CD4-positive, alpha-beta T cell (primary cell): ENCODE measurements at places on chromosomes 1 and 21.

- no peak for DNase-seq
Measured at GRCh38 chr1:112866151-112866550, 89.8 kb downstream of the SLC16A1 start.

DNA sequence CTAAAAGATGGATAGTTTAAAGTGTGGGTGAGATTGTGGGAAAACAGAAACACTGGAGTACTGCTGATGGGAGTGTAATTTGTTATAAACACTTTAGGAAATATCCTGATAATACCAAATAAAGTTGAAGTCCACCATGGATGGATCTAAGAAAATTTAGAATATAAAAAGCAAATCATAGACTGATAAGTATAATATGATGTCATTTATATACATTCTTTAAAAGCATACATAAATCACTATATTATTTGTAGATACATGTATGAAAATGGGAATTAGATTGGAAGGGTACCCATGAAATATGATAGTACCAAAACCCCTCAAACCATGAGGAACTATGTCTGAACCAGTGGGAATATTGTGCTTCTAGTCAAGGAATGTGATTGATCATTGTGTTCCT, 7.9 kb downstream of the ZMPSTE24 start:
- no peak for DNase-seq

- DNase-seq = no peak
Measured at GRCh38 chr1:20318971-20319370, 28.3 kb downstream of the VWA5B1 start.

DNA sequence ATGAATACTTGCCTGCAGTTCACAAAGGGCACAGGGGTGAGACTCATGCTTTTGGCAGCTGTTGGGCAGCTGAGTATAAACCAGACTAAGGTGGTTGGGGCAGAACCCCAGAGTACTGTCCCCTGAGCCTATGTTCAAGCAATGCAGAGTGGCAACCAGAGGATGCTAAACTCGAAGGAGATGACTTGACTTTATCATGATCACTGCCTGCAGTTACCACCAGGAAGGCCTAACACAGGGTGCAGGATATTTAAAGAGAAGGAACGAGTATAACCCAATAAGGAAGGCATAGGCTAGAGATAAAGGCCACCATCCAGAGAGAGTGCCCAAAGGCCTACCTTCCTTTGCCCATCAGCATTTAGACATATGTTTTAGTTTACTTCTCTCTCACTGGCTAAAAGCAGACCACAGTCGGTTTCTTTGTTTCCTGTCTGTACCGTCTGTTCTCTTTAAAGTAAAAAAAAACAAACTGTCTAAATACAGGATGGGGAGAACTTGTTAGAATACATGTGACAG, 83.3 kb downstream of the MPZL1 start:
- DNase-seq = no peak

GRCh38 chr1:160239582-160240299, 22.6 kb downstream of the DCAF8 start:
- no peak for DNase-seq

GRCh38 chr1:168550971-168551370, 7.2 kb upstream of the XCL2 start:
- no peak for DNase-seq

DNA sequence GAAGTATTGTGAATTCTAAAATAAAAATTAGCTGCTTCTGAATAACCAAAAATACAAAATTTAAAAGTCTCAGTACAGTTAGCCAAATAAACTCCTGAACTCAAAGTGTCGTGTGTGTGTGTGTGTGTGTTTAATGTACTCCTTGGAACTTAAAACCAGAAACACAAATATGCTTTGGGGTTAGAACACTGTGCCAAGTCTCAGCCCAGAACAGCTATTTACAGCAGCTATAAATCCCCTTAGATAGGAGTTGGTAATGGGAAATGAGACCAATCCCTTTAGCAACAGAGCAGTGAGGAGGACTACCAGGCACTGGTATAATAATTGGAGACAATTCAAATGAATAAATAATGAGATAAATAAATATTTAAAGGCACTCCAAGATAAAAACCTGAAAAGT, 83.1 kb downstream of the PATJ start:
- DNase-seq = no peak

DNA sequence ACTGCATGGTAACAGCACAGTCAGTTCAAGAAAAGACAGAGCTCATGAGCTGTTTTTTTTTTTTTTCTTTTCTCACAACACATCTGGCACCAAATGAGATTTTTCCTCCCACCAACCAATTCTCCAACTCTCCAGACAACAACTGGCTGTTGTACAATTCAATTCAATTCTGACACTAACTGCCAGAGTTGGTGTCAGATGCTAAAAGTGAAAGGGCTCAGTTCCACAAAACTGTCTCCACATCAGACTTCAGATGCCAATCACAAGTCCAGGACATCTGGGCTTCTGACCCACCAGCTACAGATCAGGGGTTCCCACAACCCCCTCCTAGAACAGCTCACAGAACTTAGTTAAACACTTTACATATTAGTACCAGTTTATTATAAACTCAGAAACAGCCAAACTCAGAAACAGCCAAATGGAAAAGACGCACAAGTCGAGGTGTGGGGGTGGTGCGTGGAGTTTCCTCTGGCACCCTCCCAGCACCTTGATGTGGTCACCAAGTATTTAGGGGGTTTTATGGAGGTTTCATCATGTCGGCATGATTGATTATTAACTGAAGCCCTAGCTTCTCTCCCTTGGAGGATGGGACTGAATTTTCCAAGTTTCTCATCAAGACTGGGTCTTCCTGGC, 39.2 kb upstream of the LRRC8D start:
- peak; percentile 32 for DNase-seq

- DNase-seq = no peak
Measured at GRCh38 chr1:156841295-156841855, 17.5 kb downstream of the INSRR start.

- no peak for DNase-seq
Measured at GRCh38 chr21:36608897-36609225, 90.1 kb upstream of the SIM2 start.

DNA sequence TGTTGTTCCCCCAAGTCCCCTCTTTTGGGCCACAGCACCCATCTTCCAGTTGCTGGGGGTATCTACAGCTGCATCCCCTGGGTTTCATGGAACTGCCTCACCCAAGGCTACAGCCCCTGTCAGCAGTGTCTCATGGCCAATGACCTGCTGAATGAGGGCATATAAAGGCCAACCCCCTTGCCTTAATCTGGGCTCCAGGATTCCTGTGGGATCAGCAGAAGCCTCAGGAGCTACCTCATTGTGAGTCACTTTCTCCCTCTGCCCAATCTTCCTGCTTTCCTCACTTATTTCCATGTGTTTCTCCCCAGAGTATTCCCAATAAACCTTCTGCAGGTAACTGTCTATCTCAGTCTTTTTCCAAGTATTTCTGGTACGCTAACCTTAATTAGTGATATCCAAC, 37.3 kb upstream of the SYT14 start:
- DNase-seq = no peak

DNA sequence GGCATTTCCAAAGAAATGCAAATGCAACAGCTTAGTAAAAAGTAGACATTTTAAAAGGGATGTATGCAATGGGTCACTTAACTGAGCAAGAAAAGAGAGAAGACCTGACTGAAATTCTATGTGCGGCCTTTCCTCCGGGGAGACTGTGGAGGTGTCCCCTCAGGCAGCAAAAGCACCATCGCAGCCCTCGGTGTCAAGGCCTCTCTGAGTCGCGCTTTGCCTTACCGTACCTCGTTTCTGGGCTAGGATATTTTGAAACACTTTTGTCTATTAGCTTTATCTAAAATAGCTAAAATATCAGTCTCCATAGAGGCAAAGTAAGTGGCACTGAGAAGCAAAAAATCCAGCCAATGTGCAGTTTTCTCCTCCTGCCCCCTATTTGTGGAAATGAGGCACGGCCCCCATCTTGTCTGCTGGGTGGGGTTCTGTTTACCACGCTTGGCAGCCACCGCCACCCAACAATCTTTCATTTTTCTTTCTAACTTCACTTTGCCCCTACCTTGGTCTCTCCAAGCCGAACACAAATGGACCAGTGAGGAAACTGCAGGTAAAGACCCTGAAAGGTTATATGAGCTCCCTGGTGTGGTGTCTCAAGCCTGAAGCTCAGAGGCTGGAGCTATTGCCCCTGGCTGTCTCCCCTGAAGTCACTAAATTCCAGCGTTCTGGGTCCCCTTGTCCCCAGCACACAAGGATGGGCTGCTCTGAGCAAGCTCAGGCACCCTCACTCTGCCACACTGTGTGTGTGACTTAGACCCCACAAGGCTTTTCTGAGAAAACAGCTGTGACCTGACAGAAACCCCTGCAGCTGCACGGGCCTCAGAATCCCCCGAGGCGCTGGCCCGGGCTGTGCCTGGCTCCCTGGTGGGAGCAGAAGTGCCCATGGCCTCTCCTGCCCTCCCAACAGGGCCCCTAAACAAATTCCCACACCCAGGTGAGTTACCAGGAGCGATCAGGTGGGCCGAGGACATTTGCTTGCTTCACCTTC, 1.6 kb downstream of the CD247 start:
- DNase-seq = peak; percentile 57

- no peak for DNase-seq
Measured at GRCh38 chr1:40315795-40316594, 1.1 kb downstream of the COL9A2 start.

- DNase-seq = no peak
Measured at GRCh38 chr1:234915924-234916675, 212.5 kb downstream of the TOMM20 start.

DNA sequence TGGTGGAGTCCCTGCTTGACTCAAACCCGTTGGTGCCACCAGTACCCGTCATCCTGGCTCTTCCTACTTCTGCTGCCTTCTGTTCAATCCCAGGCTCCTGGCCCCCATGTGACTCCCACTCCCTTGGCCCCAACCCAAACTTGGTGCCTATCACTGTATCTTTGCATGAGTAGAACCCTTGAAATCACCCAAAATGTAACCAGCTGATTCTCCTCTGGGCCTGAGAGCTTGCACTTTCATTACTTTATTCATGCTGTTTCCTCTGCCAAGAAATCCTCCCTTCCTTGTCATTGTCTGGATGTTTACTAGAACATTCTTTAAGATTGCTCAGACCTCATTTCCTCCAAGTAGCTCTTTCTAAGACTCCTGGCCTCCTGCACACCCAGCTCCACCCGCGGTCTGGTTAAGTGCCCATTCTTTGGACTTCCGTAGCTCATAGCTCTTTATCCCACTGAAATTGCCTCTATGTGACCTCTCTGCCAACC, 15.7 kb downstream of the PTAFR start:
- DNase-seq = no peak

- DNase-seq = peak; percentile 88
Measured at GRCh38 chr1:228082214-228082917, at the start of gene ARF1. ARF1 (plus strand) TSS chr1:228082708; CDS start chr1:228097115, 14,407 bp downstream.

DNA sequence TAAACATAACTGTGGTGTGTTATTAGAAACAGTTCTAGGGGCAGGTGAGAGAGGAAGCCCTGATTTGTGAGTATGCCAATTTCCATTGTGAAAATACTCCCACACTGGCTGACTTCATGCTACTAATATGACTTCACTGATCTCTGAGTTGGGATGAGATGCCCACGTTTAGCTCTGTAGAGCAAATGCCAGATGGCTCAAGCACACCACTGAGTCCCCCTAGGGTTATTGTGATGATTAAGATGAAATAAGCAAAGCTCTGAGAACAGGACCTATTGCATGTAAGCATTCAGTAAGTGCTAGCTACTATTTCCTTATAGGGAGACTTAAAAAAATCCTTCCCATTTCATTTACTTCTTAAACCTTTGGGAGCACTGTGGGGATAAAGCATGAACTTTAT, 117.6 kb downstream of the CENPF start:
- no peak for DNase-seq

DNA sequence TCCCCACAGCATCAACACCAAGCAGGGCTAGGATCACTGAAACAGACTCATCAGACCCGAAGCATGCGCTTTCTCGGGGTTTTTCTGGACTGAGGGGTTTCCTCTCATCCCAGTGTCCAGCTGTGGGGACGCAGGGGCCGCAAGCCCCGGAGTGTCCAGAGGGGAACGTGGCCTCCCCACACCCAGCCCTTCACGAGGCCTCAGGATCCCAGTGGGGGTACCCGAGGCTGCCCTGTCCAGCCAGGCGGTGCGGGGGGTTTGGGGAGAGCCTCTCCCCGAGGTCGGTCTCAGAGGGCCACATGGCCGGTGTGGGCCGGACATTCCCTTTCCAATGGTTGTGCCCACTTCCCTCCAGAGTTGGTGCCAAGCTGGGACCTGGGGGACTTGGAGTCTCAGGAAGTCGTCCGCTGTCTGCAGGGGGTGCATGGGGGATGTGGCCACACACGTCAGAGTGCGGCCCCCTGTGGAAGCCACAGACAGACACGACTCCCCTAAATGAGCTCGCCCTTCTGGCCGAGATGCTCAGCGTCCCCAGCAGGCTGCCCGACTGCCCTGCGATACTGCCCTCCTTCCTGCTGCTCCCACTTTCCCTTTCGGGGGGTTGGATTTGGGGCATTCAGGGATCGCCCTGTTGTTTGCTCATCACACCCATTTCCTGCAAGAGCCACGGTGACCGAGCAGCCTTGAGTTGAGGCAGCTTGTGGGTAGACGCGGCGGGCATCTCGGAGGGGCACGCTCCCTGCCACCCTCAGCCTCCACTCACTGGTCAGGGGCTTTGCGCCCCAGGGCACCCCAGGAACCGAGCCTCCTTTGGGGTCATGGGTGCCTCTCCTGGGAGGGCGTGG, 4.1 kb downstream of the COL6A1 start:
- DNase-seq = no peak

- DNase-seq = no peak
Measured at GRCh38 chr1:181124291-181124751, 35.8 kb downstream of the IER5 start.

- no peak for DNase-seq
Measured at GRCh38 chr1:117826540-117827078, 102.8 kb downstream of the GDAP2 start.

- DNase-seq = no peak
Measured at GRCh38 chr1:200376528-200376927, 33.3 kb downstream of the ZNF281 start.

DNA sequence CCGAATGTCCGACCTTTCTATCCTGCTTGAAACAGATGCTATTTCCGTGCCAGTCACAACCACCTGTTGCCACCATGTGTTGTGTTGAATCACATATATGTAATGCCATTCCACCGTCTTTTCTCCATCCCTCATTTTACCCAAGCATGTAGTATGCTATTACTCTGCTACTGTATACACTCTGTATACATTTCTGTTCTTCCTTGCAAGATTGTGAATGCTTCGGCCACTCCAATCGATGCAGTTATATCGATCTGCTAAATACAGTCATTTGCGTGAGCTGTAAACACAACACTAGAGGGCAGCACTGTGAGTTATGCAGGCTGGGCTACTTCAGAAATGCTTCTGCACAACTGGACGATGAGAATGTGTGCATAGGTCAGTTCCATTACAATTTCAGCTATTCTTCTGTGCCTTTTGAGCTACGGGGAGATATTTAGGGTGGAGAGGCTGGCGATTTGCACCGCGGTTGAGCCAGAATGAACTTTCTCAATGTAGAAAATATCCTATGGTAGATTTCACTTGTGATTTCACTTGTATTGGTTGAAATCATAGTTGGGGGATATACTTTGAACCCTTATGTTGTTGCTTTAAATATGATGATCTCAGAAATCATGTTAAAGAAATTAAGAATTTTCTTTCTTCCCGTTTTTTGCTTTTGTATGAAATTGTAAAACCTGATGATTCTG, 289.8 kb downstream of the NTNG1 start:
- no peak for DNase-seq
